ENCODE measurements at places on chromosomes 4 and X.

DNA sequence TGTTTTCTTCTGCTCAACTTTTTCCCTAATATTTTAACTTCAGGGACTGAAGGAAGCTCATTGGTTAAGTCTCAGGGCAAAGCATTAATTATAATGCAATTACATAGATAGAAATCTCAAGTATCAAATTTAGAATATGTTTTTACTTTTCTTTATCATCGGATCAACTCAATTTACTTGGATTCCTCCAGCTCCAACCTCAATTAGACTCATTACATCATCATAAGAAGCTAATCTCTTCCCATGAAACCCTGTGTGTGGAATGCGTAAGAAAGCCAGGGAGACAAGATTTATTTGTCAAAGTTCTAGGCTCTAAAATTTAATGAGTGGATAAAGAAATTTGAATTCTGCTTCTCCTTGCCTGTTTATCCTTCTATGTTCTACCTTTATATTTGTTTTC is 918.4 kb downstream of the ADGRL3 start:
- no peak for DNase-seq

- no peak for DNase-seq
These were observed 138.5 kb downstream of the DCLK2 start for GRCh38 chr4:150216726-150217125.

DNA sequence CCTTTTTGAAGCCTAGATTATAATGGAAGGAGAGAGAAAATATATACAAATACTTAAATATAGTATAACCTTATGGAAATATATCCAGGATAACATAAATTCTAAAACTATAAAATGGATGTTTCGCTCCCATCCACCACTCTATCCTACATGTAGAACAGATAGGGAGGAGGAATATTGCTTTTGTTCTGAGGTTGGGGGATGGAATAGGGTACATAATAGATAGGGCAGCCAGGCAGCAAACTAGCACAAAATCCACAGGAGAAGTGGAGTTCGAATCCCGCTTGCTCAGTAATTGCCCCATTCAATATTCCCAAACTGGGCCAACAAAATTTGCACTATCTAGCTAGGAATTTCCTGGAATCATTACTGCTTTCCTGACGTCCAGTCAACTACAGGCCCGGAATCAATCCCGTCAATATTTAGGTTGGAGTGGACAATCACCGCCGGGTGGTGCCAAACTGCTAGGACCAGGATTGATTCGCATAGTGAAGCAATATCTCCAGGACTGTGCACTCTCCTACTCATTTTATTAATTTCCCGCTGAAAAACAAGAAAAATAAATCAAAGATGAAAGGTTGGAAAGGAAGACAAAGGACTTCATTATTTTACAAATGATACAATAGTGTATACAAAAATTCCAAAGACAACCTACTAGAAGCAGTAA is 40.4 kb upstream of the PAPSS1 start:
- DNase-seq, result peak; percentile 28

DNA sequence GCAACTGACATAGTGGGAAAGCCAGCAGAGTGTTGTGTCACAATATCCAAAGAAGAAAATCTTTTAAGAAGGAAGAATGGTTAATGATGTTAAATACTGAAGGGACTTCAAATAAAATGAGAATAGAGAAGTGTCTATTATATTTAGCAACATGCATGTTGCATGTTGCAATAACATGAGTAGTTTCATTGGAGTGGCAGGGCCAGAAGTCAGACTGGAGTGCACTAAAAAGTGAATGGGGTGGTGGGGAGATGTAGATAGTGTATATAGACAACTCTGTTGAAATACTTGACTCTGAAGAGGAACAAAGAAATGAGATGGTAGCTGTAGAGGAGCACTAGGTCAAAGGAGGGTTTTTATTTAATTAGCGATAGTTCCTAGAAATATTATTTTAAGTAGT is 9.5 kb upstream of the AMMECR1 start:
- no peak for DNase-seq

- peak; percentile 34 for DNase-seq
These were observed 796 bp upstream of the ZNF141 start for GRCh38 chr4:336893-337142.

- DNase-seq, result peak; percentile 49
These were observed 944 bp downstream of the FUNDC2 start for GRCh38 chrX:155027509-155028066.

GRCh38 chrX:5431823-5432222 is 796.8 kb downstream of the NLGN4X start:
- peak; percentile 19 for DNase-seq

GRCh38 chrX:17844236-17844635 is 16.9 kb downstream of the RAI2 start:
- no peak for DNase-seq

DNA sequence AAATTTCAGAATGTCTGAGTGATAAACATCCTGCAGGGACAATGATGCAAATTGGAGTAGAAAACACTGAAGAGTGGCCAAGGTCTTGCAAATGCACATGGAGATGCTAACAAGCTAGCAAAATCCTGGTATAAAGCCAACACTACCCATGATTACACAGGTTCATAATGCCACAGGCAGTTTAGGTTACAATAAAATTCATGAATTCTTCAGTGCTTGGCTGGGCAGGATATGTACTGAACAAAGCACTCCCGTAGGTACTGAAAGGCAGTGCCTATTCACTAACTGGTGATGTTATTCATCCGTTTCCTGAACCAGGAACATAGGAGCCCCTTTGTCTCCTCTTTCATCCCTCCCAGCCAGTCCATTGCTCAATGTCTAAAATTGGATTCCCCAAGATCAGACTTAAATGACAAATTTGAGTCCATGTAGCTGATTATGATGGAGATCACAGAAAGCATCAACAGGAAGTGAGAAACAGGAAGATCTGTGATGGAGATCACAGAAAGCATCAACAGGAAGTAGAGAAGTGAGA is 244.5 kb downstream of the DMD start:
- DNase-seq, result no peak

GRCh38 chrX:103151799-103152198 is 58.9 kb upstream of the NXF3 start:
- no peak for DNase-seq

GRCh38 chr4:57766341-57766740 is 656.2 kb upstream of the IGFBP7 start:
- DNase-seq, result no peak

GRCh38 chr4:36338973-36339372 is 57.6 kb downstream of the DTHD1 start:
- no peak for DNase-seq

GRCh38 chr4:116588783-116589182 is 496.6 kb downstream of the TRAM1L1 start:
- no peak for DNase-seq

- no peak for DNase-seq
These were observed 219.1 kb downstream of the GC start for GRCh38 chr4:71564775-71565174.

DNA sequence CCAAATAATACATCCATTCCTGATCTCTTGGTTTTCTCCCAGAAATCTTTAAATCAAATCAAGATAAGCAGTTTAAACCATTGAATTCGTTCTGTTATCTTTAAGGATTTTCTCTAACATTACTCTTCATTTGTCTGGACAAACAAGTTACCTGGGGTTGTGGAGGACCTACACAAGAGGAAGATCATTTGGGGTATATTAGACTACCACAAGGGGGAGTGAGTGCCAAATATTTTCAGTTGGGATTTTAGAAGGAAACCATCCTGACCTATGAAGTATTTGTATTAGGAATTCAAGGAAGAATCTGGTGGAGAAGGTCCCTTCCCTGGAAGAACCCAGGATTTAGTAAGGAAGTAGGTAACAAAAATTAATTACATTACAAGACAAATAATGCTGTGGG is 12.0 kb upstream of the DCHS2 start:
- peak; percentile 16 for DNase-seq

DNA sequence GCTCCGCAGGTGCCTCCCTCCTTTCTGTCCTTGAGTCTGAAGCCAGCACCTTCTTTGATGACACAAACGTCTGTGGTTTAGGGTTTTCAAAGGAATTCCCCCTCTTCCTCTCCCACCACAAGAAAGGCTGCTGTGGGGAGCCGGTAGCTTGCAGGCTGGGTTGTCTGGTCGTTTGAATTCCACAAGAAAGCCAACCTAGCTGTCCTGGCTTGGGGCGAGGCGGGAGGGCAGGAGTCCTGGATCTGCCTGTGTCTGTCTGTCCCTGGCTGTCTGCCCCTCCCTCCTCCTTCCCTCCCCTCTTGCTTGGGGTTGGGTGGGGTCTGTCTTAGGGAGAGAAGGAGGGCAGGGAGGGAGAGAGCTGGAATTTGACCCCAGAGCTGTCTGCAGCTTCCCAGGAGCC is 56.3 kb downstream of the SHROOM2 start:
- peak; percentile 39 for DNase-seq

DNA sequence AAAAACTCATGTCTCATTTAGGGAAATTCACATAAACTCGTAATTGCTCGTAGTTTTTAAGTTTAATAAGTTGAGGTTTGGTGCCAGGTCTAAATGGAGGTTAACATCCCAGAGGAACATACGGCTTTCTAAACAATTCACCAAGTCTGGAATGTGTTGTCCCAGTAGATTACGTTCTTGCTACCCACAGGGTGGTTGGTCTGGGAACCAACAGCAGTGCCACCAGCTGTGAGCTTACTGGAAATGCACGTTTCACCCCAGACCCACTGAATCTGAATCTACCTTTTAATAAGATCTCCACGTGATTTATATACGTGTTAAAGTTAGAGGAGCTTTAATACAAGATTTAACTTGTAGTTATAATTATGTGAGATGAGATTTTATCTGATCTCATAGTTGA is 134.3 kb downstream of the BMPR1B start:
- DNase-seq, result no peak

DNA sequence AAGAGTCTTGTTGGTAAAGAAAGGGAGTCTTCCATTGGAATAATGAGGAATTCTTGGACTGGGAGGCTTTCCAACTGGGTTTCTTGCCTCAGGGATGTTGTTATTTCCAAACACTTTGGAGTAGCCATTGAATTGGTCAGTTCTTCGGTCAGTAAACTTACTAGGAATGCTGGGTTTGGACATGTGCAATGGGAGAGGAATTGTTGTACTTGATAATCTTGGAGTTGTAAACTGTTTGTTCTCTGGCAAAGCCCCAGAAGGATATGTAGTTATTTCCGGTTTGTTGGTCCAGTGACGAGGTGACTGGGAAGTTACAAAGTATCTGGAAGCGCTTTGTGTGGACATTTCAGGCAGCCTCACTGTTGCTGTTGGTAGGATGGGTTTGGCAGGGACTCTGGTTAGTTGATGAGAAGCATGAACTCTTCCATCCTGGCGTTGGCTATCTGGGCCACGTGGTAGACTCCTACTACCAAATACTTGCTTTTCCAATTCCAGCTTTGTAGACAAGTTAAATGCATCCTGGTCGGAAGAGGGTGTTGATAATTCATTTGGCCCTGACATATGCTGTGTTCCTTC is 25.9 kb downstream of the MXRA5 start:
- no peak for DNase-seq

DNA sequence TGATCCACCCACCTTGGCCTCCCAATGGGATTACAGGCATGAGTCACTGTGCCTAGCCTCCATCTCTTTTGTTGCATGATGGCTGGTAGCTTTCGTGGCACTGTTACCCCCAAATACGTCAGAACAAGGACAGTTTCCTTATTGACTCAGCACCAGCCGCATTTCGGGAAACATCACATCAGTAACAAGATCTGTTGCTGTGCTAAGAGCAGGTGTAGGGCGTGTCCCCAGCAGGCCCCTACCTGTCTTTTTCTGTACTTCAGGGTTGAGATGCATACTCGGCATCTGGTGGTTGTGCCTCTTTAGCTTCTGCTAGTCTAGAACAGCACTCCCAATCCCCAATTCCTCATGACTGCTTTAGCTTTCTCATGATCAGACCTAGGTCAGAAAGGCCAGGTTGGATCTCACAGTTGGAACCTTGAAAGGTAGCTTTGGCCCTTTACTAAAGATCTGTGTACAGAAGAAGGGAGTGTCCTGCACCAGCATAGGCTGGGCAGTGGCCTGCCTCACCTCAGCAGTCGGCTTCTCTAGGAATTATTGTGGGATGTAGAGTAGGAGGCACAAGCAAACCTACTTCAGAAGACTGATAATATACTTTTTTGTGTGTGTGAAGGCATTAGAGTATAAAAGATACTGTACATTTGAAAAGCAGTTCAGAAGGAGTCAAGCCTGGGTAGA is 36.8 kb downstream of the NSD2 start:
- DNase-seq, result no peak

GRCh38 chr4:182600093-182600492 is 317.1 kb downstream of the DCTD start:
- DNase-seq, result no peak
